DMS153 (cell line): ENCODE measurements at places on chromosomes 4 and X.

DNA sequence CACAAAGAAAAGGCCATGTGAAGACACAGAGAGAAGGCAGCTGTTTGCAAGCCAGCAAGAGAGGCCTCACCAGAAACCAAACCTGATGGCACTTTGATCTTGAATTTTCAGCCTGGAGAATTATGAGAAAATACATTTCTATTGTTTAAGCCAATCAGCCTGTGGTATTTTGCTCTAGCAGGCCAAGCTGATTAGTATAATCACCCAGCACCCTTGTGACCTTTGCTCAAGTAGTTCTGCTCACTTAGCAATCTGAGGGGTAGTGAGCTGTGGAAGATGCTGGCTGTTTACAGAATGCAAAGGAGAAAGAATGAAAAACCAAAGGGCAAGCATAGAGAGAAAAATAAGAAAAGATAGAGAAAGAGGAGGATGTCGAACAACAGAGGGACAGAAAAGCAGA is 396.4 kb upstream of the BOD1L1 start:
- DNase-seq = no peak

DNA sequence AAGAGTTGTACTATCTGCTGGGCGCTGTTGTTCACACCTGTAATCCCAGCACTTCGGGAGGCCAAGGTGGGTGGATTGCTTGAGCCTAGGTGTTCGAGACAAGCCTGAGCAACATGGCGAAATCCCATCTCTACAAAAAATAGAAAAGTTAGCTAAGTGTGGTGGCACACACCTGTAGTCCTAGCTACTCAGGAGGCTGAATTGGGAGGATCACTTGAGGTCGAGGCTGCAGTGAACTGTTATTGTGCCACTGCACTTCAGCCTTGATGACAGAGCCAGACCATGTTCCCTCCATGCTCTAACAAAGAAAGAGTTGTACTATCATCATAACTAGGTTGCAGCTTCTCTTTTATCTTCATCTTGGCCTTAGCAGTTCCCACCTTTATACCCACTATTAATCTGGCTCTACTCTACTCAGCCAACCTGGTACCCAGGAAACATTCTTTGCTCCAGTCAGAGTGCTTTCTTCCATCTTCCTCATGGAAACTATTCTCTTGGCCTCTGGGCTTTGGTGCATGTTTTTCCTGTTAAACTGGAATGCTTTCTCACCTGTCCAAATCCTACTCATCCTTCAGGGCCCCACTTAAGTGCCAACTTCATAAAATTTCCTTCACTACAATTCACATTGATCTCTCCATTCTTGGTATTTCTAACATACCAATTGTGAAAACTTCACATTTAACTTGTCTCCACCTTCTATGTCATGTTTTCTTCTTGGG is 18.2 kb downstream of the FABP2 start:
- no peak for DNase-seq

DNA sequence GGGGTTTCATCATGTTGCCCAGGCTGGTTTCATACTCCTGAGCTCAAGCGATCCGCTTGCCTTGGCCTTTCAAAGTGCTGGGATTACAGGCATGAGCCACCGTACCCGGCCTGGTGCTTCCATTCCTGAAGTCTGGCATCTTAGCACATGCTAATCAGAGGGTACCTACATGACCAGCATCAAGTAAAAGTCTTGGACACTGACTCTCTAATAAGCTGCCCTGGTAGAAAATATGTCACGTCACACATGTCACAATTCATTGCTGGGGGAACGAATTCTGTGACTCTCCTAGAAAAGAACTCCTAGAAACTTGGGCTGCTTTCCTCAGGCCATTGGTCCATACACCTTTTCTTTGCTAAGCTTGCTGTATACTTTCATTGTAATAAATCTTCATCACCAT is 19.1 kb upstream of the XAGE2 start:
- DNase-seq = no peak

GRCh38 chr4:1509366-1509765 is 103.1 kb upstream of the NKX1-1 start:
- no peak for DNase-seq

GRCh38 chr4:15130441-15130840 is 128.2 kb downstream of the CPEB2 start:
- no peak for DNase-seq
